Amygdala (tissue), 56 donors: ENCODE measurements at places on chromosomes 16 and 17.

- DNase-seq: no peak
Measured at GRCh38 chr17:7511108-7511507, 26.9 kb downstream of the POLR2A start.

GRCh38 chr16:57822856-57823255 lies 20.6 kb upstream of the KIFC3 start:
- no peak for DNase-seq

GRCh38 chr17:81489998-81490992 lies 22.3 kb downstream of the ACTG1 start:
- no peak for DNase-seq

- DNase-seq: no peak
Measured at GRCh38 chr16:72877374-72878028, 170.4 kb downstream of the ZFHX3 start.

- DNase-seq: no peak
Measured at GRCh38 chr17:78450696-78451345, 72.4 kb downstream of the PGS1 start.

- DNase-seq: no peak
Measured at GRCh38 chr17:8552577-8553320, 77.8 kb downstream of the MYH10 start.

DNA sequence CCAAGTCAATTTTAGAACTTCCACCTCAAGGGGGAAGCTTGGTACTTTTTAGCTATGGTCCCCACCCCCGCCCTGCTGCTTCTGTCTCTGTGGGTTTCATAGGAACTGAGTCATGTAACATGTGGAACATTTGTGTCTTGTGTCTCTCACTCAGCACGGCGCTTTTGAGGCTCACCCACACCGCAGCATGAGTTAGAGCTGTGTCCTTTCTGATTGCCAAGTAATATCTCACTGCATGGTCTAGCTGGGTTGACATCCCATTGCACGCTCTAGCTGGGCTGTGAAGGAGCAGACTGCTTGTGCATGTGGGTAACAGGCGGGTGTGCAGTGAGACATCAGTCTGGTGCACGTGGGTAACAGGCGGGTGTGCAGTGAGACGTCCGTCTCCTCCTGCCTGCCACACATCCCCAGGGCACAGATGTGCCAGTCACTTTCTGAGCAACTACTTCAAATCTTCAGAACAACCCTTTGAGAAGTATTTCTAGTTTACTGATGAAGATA lies 26.4 kb upstream of the SLC7A5 start:
- DNase-seq: peak; percentile 30

DNA sequence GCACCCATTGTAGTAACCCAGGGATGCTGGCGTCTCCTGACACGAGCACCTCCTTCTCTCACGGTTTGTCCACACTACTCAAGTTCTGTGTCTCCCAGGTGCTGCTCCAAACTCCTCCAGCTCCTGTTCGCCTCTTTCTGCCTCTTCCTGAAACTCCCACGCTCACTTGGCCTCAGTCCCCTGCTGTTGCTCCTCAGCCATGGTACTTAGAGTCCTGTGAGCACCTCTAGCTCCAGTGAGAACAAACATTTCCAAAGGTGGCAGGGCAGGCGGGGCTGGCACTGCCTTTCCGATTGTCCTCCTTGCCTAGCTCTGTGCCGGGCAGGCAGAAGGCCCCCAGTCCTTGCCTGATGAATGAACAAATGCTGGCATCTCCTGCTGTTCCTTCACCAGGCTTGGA lies 146.1 kb downstream of the SDK2 start:
- DNase-seq: no peak

- peak; percentile 19 for DNase-seq
Measured at GRCh38 chr17:64326420-64327054, 63.5 kb upstream of the TEX2 start.

DNA sequence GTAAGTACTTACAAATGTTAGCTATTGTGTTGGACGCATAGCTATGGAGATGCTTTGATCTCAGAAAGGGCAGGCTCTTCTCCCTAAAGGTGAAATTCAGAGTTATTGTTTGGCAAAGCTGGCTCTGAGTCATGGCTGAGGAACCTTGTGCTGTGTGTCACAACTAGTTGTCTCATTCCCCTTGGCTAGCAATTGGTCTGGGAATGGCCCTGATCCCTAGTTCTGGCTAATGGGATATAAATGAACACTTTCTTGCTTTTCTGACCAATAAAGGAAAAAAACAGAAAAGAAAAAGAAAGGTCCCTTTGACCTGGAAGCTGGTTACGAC lies 210.6 kb downstream of the MAP2K4 start:
- DNase-seq: no peak

GRCh38 chr16:17134586-17134985 lies 336.2 kb downstream of the XYLT1 start:
- no peak for DNase-seq
